Ecto neural progenitor cell (in vitro differentiated cells): ENCODE measurements at places on chromosomes 16 and 17.

DNA sequence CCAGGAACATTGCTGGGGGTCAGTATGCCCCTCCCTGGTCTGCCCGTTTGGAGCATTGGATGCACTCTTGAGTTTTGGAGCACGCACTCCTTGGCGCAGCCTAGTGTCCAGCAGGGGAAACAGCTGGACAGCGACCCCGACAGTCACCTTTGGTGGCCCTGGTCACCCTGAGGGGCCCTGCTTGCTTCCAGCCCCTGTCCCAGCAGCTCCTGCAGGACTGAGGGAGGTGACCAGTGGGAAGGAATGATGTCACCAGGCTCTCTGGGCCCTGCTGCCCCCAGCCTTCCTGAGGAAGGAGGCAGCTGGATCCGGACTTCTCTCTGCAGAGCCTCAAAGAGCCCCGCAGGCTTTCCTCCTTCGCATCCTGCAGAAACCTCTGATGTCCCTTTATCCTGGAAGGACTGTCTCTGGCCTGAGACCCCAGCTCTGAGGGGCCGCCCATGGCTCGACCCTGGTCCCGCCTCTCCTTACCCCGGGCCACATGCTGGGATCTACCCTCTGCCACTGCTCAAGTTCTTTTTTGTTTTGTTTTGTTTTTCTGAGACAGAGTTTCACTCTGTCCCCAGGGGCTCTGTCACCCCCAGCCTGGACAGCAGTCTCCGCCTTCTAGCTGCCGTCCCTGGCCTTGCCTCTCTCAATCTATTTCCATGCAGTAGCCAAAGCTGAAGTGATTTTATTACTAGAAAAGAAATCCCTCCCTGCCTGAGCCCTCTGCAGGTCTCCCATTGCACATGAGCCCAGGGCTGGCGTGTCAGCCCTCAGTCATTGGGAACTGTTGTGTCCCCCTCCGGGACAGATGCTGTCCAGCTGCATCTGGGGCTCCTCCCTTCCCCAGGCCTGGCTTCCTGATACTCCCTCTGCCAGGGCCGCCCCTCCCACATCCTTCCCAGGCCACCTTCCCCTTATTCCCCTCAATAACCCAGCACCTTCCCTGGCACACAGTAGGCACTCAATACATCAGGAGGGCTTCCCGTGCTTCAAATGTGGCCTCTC, 11.6 kb downstream of the ZSCAN10 start:
- peak; percentile 71 for DNase-seq

GRCh38 chr17:66950886-66951604, 13.5 kb upstream of the CACNG4 start:
- no peak for DNase-seq

GRCh38 chr17:8894202-8894671, 26.8 kb upstream of the PIK3R6 start:
- peak; percentile 68 for DNase-seq

GRCh38 chr17:27608328-27609230, 22.4 kb upstream of the LGALS9 start:
- no peak for DNase-seq

DNA sequence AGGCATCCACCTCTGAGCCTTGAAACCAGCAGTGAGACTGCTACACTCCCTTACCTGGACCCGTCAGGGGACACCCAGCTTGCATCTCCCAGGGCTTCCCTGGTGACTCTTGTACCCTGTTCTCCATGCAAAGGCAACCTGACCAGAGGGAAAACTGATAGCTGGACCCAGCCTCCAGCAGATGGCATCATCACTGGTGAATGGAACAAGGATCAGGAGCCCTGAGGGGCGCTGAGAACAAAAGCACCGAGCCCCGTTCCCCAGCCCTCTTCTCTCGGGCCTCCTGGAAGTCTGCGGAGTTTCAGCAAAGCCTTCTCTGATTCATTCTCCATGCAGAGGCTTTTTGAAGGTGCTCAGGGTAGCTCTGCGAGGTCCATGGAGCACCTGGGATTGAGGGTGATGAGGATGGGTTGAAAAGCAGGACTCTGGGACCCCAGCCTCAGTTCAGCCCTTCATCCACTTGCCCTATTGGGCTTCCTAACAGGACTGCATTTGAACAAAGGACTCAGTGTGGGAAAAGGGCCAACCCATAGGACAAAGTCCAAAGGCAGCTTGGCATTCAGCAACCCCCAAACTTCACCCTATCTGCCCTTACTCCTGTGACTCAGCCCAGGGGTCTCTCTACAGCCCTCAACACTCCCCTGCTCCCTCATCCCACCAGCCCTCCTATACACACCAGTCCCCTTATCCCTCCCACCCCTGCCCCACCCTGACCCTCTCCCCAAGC, 45.0 kb upstream of the LHX1 start:
- no peak for DNase-seq

GRCh38 chr16:68286153-68287074, 22.1 kb downstream of the SLC7A6 start:
- DNase-seq, result no peak

DNA sequence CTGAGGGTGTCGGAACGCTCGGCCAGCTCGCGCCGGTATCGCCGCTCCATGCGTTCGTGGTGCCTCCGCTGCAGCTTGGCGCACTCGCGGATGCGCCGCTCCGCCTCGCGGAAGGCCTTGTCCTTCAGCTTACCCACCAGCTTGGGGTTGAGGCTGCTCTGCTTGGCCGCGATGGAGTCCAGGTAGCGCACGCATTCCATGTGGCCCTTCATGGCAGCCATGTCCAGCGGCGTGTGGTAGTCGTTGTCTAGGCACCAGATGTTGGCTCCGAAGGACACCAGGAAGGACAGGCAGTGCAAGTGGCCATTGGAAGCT, 2.8 kb downstream of the USH1G start:
- DNase-seq, result no peak

DNA sequence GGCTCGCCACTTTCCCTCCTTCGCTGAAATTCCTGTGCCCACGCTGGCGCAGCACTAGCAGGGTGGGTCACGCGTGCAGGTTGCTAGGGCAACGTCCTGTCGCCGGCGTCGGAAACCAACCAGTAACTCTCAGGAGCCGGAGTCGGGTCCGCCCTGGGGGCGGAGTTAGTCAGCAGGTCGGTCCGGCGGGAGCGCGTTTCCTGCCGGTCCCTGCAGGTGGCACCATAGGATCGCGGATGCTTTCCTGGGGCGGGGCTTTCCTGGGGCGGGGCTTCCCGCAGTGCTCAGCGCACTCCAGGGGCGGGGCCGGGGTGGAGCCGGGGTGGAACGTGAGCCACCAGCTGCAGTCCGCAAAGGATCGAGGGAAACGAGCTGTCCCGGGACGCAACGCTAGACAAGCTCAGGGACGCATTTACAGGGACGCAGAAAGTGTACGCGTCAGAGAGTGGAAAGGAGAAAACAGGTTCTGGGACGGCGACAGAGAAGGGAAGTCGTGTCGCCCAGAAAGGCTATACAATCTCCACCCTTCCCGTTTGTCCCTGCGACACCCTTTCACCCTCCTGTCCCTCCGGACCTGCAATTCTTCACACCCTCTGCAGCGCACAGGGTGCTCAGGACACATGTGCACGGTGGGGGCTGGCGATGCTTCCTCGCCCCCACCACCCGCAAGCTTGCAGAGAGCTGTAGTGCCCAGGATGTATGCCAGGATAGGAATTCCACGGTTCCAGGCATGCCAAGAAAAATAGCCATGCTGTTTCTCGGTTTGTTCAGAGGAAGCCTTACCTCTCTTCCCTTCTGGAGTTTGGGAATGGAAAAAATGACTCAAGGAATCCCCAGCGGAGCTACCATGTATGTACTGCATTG, 12.3 kb downstream of the COPZ2 start:
- DNase-seq, result peak; percentile 100

DNA sequence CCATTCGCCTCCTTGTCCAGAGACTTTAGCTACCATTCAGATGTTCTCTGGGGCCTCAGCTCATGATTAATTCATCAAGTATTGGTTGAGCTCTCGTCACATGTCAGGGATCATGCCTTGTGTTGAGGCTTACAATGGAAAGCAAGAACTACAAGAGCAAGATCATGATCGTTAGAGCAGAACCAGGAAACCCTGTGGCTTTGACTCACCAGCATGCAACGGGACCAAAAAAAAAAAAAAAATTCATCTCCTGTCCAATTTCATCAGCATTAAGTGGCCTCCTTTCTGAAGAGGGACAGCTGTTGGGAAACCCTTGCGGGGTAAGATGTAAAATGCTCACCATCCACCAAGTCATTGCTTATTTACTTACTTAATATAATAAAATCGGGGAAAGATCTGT, 12.1 kb upstream of the USP10 start:
- DNase-seq, result no peak

GRCh38 chr17:8818654-8819330, 19.6 kb upstream of the MFSD6L start:
- peak; percentile 40 for DNase-seq

- DNase-seq, result no peak
These were observed 60.8 kb upstream of the CORO6 start for GRCh38 chr17:29683481-29683880.

DNA sequence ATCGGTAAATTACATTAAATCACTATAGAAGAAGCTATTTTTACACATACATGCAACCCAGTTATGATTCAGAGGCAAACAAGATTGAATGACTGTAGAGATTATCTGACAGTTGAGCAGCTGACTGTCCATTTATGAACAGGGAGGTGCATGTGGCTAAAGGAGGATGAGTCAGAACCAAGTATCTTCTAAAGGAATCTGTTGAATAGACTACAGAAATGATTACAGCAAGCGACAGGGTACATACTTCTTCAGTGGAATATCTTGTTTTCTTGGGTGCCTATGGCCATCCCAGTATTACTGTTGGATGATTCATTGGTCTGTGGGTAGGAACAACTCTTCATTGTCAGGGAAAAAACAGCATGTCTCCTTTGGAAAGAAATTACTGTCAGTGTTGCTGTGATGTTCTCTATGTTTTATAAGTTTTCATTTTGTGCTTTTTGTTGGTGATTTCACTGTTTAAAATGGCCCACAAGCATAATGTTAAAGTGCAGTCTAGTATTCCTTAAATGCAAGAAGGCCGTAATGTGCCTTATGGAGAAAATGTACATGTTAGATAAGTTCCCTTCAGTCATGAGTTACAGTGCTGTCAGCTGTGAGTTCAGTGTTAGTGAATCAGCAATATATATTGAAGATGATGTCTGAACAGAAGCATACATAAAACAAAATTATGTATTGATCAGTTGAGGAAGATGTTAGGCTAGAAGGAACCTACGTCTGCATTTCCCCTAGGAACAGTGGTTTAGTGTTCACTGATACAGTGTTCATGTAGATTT, 27.0 kb downstream of the CBFB start:
- no peak for DNase-seq

DNA sequence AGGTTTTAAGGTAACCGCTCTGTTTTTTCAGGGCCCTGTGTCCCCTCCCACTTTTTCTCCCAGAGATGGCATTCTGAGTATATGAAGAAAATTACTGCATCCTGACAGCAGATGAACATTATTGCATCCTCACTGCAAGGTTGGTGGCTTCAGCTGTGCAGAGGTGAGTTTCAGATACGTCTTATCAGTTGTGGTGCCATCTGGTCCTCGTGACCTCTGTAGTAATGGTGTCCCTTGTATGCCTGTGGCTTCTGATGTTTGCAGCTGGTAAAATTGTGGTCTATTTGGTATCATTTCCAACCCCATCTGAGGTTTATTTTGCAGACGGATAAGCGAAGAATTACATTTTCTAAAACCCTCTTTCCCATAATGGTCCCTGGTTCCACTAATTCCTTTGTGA, 417.0 kb downstream of the HS3ST3B1 start:
- DNase-seq, result no peak

DNA sequence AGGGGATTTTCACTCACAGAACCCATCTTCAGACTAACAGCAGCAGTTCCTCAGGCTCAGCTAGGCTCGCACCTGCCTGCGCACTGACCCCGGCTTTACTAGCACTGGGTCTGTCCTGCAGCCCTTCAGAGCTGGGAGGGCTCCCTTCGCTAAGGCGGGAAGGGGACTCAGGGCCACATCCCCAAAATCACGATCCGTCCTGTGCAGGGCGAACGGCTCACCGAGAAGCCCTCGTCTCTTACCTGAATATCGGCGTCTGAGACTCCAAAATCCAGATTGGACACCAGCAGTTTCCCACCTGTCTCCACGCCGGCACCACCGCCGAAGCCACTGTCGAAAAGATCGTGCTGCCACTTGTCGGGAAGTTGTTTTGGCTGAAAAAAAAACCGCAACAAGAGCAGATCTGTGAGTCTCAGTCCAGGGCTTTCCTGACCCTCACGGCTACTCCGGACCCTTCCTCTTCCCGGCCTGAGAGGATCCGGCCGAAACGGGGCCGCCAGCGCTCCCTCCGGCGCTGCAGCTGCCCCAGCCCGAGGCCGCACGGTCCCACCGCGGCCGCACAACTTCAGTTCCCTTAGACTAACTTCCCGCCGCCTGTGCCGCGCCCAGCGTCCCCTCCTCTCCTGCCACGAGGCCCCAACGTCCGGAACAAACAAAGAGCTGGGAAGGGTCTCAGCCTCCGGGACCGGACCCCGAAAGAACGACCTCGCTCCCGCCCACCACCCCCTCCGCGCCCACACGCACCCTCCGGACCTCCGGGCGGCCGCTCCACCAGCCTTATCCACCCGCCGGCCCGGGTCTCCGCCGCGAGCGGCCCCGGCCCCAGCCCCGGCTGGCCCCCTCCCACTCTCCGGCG, 711 bp downstream of the ALYREF start:
- no peak for DNase-seq
